ENCODE measurements at places on chromosomes 4 and X. TPM values are rescaled to one million over a fixed set of nuclear protein-coding genes. Genes with fewer than 3 reads are reported as not detected.

- no peaks in the 10 kb centered on the region for H3K27me3 ChIP-seq
- H3K4me3 ChIP-seq: no peak overlapping the region
- H3K4me1 ChIP-seq: no peaks in the 10 kb centered on the region
- peaks cover 2% of the 10 kb centered on the region for H3K36me3 ChIP-seq
Measured at GRCh38 chr4:13067077-13067476, 417.1 kb downstream of the RAB28 start.

DNA sequence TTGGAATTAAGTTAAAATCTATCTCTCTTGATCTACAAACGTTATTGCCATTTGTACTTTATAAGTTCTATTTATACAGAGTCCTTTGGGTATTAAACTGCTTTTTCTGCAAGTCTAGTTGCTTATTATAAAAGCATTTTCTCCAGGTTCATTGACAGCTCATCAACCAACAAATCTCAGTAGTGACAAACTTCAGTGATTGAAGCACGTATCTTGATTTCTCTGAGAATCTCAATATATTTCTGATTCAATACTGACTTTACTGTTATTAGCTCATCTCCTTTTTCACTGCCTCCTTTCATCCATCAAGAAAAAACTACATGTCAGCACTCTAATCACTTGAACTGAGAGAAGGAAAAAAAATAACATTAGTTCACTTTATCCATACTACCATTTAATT is 630.2 kb downstream of the ARAP2 start:
- no peak for DNase-seq
- H3K36me3 ChIP-seq: no peaks in the 10 kb centered on the region
- H3K27ac ChIP-seq: no peak overlapping the region
- no peak overlapping the region for H3K4me3 ChIP-seq
- no peaks in the 10 kb centered on the region for H3K27me3 ChIP-seq

Gene MAGEC2
- total RNA-seq: not detected

Gene SMR3B
- total RNA-seq: not detected

Gene FAM9C
- total RNA-seq: not detected

All from activated CD4-positive, alpha-beta memory T cell treated with anti-CD3 and anti-CD28 coated beads for 36 hours (primary cell).